BE2C (cell line): ENCODE measurements at places on chromosomes 1 and 21.

- no peak for DNase-seq
These were observed 21.8 kb downstream of the PTPRC start for GRCh38 chr1:198660341-198661261.

DNA sequence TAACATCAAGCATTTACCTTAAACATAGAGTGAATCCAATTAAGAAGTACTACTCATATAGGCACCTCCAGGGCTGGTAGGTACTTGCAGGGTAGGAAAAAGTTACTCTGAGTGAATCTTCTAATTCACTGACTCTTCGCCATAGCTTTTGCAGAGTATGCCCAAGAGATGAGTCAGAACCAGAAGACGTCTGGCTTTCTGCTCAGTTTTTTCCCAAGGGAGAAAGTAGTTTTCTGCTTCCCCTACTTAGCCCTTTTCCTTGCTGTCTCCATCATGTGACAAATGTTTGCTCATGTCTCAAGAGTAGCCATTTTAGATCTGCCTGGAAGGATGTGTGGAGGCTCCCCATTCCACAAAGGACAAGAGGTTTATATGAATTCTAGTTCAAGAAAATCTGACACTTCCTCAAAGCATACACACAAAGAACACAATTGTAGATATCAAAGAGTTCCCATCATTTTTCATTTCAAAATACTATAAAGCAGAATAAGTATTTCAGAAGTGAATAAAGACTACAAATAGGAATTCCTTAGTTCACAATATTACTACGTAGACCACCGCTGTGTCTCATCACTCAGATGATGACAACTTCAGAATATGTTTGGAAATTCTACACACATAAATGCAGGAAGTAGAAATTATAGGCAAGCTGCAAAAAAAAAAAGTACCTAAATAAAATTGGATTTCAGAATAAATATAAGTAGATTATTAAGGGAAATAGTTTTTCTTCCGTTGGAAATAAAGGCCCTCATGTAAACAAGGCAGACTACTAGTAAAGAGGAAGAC is 98.5 kb downstream of the ASH1L start:
- no peak for DNase-seq

DNA sequence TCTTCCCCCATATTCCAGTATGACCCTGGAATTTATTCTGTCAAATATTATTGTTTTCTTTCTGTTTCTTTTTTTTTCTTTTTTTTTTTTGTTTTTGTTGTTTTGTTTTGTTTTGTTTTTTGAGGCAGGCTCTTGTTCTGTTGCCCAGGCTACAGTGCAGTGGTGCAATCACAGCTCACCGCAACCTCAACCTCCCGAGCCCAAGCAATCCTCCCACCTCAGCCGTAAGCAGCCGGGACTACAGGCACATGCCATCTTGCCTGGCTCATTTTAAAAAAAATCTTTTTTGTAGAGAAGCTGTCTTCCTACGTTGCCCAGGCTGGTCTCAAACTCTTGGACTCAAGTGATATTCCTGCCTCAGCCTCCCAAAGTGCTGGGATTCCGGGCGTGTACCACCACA is 237.6 kb downstream of the SMYD3 start:
- no peak for DNase-seq

- no peak for DNase-seq
These were observed 26.3 kb upstream of the NHLH2 start for GRCh38 chr1:115867216-115867615.

GRCh38 chr1:233554037-233554436 is 59.9 kb upstream of the KCNK1 start:
- no peak for DNase-seq

GRCh38 chr1:118325550-118326225 is 140.7 kb upstream of the SPAG17 start:
- DNase-seq: no peak

- no peak for DNase-seq
These were observed 33.1 kb downstream of the PRDM2 start for GRCh38 chr1:13732971-13733667.

DNA sequence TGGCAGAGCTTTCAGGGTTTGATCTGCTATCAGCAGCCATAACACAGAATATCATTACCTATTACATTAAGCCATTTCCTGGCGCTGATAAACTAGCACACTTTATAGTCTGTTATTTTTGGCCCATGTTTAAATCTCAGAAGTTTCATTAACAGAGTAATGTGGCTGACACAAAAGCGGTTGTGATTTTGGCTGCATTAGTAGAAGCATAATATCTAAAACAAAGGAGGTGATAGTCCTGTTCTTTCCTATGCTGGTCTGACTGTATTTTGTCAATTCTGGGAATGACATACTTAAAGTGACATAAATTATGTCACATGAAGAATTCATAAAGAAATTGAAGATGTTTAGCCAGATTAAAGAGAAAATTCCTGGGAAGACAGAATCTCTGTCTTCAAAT is 151.3 kb upstream of the KCND3 start:
- no peak for DNase-seq

GRCh38 chr1:215963040-215963439 is 395.9 kb downstream of the KCTD3 start:
- DNase-seq: peak; percentile 29

GRCh38 chr1:213409971-213410370 is 358.9 kb downstream of the RPS6KC1 start:
- DNase-seq: no peak

- DNase-seq: no peak
These were observed 5.0 kb downstream of the FYB2 start for GRCh38 chr1:56814205-56814604.

- no peak for DNase-seq
These were observed 85.3 kb downstream of the LRRC8D start for GRCh38 chr1:89906088-89906487.

- DNase-seq: no peak
These were observed 50.0 kb downstream of the C1orf198 start for GRCh38 chr1:230818367-230818766.

DNA sequence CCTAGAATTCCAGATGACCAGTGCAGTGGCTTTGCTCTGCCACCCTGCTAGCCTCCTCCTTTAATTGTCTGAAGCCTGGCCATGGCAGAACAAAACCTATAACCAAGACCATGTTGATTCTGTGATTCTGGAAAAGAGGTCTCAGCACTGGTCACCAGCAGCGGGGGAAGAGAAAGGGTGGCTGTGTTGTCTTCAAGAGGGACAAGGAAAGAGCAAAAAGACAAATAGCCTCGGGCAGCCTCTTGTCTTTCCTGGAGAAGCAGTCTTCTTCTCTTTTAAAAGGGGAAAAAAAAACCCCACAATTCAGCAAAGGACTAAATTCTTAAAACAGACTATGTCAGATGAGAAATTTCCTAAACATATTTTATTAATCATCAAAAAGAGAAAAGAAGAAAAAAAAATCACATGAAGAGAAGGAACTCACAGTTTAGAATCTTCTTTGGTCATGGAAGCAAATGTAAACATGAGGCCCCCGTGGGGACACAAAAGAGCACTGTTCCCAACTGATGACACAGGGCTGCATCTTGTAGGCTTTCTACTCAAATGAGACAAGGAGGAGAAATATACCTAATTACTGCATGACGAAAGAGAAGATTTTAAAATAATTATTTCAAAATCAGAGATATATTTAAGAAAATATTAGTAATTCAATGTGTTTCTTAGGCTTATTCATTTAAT is 36.3 kb upstream of the RAP1GAP start:
- no peak for DNase-seq

DNA sequence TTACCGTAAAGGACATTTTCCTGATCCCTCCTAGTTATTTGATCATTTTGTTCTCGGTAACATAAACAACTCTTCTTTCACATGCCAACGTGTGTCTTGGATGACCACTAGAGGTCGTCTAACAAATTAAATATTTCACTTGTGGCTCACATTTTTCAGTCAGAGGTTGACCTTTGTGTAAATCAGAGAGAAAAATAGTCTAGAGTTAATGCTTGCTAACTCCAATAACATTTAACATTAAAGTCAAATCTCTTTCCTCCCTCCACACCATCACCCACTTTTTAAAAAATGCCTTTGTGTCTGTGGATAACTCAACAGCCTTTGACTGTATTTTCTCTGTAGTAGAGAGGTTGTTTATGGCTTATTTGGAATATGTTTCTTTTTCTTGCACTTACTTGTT is 220.5 kb upstream of the B3GALT2 start:
- DNase-seq: no peak

DNA sequence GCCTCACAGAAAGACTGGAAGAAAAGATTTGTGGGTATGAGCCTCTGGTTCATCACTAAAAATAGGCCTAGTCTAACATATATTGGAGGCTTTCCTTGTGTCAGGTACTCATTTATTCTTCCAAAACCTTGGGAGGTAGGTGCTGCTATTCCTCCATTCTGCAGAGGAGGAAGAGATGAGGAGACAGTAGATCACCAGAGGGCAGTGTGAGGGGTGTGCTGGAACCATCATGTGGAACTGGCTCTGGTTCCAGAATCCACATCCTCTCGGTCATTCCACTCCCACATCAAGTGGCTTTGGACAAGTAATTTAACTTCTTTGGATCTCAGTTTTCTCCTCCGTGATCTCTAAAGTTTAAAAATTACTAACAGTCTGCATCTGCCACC is 7.4 kb upstream of the INKA2 start:
- DNase-seq: no peak

DNA sequence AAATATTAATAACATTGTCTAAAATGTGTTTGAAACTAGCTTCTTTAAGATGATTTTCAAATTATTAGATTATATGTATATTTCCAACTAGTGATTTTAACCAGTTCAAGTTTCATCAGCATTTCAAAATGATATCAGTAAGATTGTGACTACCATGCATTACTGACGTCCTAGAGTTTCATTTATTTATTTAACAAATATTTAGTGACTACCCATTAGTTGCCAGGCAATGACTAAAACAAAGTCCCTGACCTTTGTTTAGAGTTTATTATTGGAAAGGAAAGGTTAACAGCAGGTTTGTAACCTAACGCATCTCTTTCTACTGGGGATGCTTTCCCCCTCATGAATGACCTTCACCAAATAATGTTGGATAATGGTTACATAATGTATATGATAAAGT is 7.6 kb upstream of the C4BPB start:
- no peak for DNase-seq

GRCh38 chr1:202122639-202123335 is at the start of gene GPR37L1:
Gene GPR37L1, plus strand, starts transcription at chr1:202122917. Its CDS starts 47 bp downstream, at chr1:202122964.
- peak; percentile 80 for DNase-seq

DNA sequence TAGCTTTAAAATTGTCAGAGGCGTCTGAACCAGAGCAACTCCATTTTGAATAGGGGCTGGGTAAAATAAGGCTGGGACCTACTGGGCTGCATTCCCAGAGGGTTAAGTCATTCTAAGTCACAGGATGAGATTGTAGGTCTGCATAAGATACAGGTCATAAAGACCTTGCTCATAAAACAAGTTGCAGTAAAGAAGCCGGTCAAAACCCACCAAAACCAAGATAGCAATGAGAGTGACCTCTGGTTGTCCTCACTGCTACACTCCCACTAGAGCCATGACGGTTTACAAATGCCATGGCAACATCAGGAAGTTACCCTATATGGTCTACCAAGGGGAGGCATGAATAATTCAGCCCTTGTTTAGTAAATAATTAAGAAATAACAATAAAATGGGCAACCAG is 143.6 kb downstream of the GABPA start:
- no peak for DNase-seq

DNA sequence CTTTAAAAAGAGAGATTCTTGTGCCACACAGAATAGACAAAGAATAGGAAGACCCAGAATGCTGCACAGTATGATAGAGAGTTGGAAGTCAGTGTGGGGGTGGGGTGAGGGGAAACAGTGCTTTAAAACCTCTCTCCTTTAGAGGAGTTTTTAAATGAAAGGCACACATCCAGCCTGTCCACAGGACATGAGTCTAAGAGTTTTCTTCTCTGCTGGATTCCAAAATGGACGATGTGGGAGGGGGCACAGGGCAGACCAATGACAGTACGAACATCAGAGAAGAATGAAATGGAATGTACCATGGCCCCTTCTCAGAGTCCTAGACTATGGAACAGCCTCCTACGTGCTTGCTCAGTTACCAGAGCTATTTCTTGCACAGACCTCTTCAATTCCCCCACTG is 458.2 kb upstream of the DAB1 start:
- no peak for DNase-seq

DNA sequence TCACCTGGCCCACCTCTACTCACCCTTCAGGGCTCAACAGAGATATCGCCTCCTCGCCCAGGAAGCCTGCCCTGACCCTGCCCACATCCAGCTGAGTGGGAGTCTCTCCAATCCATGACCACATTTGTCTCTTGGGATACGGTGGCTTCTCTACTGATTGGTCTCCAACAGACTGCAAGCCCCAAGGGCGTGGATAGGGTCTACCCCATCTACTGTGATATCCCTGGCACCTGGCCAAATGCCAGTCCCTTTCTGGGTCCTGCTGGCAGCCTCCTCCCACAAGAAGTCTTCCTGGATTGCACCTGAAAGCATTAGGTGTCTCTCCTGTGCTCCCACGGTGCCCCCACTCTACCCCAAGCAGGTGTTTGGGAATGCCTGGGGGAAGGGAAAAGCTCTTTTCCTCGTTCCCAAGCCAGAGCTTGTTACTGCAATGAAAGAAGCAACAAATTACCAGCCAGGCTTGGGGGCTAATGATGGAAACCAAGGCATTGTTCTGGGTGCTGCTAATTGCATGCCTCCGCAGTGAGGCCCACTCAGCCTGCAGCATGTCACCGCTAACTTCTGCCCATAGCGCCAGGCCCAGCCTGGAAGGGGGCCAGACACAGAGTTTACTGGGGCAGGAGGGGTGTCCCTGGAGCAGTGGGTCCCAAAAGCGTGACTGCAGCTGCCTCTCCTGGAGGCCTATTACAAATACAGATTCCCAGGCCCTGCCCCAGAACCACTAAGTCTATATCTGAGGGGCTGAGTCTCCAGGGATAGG is 90.7 kb upstream of the IFFO2 start:
- DNase-seq: no peak

GRCh38 chr1:185774394-185774793 is 40.2 kb downstream of the HMCN1 start:
- no peak for DNase-seq

GRCh38 chr1:100862591-100862990 is 32.1 kb downstream of the EXTL2 start:
- no peak for DNase-seq

DNA sequence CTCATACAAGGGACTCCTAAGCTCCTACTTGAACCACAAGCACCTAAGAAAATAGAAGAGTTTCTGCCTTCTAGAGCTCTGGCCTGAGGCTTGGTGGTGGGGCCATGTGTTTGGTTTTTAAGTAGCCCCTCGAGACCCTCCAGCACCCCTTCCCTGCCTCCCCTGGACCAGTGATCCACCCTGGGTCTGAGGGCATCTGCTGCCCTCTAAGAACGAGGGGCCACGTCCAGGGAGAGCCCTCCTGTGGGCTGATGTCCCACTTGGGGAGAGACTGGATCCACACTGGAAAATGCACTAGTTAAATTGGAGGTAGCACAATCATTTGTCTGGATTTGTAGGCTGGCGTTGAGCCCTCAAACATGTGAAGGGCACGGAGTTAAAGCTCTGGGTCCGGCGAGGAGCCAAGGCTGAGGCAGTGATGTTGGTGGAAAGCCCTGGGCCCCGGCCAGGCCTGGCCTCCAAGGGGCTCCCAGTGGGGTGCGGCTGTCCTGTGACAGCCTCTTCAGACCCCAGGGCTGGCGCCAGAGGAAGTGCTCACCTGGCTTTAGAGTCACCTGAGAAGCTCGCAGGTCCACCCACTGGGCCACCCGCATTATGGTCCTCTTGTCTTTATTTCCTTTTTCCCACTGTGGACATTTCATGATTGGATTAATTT is 65.2 kb downstream of the SLC37A1 start:
- no peak for DNase-seq

- DNase-seq: no peak
These were observed 14.0 kb downstream of the DNALI1 start for GRCh38 chr1:37570528-37571334.

GRCh38 chr1:18302788-18303413 is 177.8 kb upstream of the KLHDC7A start:
- peak; percentile 53 for DNase-seq
